Activated CD8-positive, alpha-beta memory T cell treated with anti-CD3 and anti-CD28 coated beads, Interleukin-2, amount 10 ng/mL, durations not matched to agents 7 days and 5 days (primary cell): ENCODE measurements at places on chromosomes 12 and 14.

DNA sequence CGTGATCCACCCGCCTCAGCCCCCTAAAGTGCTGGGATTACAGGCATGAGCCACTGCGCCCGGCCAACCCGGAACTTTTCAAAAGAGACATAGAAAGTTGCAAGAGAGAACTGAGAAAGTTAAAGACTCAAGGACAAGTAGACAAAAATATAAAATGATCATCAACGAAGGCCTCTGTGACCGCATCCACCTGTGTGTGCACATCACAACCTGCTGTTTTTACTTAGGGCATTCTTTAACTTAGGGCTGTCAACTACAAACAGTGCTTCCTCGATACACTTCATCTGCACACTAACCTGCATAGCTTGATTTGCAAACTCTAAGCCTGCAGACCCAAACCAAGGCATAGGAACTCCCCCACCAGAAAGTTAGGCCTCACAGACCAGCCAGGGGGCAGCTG lies 14.8 kb downstream of the P2RX2 start:
- no peak for DNase-seq

- DNase-seq: no peak
Measured at GRCh38 chr14:105014032-105014431, 6.9 kb downstream of the CDCA4 start.

GRCh38 chr14:76203086-76204001 lies 51.6 kb downstream of the GPATCH2L start:
- no peak for DNase-seq

DNA sequence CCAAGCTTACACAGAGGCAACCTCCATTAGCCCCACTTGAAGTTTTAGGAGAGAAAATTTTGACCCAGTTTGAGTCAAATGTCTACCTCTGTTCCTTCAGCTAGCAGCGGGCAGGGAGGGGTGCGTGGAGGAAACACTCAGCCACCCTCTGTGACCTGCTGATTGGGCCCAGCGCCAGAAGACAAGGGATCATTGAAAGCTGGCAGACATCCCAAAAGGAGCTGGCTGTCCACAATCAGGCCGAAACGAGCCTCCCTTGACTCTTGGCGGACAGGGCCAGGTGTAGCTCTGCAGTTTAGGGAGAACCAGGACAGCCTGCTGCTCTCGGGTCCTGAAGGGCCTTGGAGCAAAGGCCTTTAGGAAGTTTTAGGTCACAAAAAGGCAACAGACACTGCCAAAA lies 41.3 kb downstream of the CD9 start:
- no peak for DNase-seq

- peak; percentile 98 for DNase-seq
Measured at GRCh38 chr14:105300542-105301102, at the start of gene BRF1. BRF1 (minus strand) TSS chr14:105301001; CDS start chr14:105300629, 372 bp downstream.

DNA sequence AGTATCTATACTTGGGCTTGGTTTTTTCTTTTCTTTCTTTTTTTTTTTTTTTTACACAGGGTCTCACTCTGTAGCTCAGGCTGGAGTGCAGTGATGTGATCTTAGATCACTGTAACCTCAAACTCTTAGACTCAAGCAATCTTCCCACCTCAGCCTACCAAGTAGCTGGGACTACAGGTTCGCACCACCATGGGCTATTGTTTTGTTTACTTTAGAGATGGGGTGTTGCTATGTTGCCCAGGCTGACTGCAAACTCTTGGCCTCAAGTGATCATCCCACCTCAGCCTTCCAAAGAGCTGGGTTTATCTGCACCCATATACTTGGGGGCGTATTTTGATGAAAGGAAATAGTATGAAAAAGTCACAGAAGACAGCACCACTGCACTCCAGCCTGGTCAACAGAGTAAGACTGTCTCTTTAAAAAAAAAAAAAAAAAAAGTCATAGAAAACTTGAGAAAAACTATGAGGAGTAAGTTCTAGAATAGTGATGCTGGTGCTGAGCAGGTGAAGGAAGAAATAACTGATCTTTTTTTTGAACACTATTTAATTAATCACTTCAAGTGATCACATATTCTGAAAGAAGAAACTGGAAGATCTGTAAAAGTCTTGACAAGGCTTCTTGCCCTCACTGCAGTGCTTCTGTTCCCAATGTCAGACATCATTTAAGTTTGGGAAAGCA lies 53.8 kb upstream of the NPFF start:
- no peak for DNase-seq

- DNase-seq: no peak
Measured at GRCh38 chr14:74952697-74953484, 2.5 kb downstream of the PGF start.

DNA sequence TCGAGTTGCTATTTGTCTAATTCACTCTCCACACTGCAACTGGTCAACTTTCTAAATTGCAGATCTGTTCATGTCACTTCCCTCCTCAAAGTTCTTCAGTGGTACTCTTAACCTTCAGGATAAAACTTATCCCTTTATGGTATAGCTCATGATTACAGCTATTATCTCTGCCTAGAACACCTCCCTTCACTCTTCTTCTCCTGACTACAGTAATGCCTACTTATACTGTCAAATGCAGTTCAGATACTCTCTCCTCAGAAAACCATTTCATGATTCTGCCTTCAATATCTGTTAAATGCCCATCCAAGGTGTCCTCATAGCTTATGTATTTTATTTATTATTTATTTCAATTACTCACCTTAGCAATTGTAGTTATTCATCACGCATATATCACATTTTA lies 85.5 kb downstream of the FAR2 start:
- no peak for DNase-seq

DNA sequence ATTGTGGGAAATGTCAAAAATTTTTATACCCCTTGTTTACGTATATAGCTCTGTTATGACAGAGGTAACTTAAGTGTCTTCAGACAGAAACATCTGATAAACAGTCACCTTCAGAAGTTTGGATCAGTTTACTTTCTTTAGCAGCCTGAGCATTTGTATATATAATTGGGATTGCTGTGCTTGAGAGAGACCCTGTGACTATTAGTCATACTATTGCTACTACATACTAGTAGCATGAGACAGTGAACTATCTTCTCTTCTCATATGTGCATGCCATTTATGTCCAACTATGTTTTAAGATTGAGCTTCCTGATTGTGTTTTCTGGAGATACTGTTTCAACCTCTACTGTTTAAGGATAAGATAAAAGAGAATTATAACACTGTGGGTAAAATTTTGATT lies 101.5 kb downstream of the PDE6H start:
- DNase-seq: no peak

DNA sequence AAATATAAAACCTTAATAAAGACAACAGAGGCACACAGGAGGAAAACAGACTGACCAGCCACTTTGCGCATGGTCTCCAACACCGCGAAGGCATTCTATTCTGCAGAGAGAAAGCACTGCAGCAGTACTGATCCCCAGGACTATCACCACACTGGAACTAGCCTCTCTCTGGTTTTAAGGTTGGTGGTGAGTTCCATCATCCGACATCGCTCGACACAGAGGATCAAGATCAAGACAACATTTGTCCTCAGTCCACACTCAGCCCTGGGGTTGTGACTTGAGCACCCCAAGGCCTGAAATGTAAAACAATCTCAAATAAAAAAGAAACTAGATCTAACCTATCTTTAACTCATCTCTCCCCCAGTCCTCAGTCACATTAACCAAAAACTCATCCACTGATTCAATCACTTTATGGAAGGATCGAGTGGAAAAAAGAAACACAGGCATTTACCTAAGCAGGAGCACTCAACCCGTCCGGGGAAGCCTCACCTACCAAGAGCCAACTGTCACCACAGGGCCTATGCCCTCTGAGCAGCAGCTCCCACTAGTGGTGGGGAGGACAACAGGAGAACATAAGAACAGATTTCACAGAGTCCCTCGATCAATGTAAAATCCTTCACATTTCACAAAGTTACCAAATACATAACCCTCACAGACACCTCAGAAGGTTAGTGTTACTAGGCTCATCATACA lies 17.7 kb downstream of the STXBP6 start:
- no peak for DNase-seq

GRCh38 chr14:52307905-52308304 lies 6.2 kb upstream of the PTGER2 start:
- DNase-seq: no peak

DNA sequence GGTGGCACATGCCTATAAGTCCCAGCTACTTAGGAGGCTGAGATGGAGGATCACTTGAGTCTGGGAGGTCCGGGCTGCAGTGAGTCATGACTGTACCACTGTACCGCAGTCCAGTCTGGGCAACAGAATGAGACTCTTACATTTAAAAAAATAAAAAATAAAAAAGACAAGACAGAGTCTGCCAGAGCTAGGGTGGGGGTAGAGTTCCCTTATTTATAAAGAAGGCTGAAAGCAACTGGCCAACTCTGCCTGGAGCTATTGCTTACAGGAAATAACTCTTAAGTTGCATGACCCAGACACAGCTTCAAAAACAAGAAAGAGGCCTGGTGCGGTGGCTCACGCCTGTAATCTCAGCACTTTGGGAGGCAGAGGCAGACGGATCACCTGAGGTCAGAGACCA lies 31.5 kb downstream of the NUMB start:
- no peak for DNase-seq

DNA sequence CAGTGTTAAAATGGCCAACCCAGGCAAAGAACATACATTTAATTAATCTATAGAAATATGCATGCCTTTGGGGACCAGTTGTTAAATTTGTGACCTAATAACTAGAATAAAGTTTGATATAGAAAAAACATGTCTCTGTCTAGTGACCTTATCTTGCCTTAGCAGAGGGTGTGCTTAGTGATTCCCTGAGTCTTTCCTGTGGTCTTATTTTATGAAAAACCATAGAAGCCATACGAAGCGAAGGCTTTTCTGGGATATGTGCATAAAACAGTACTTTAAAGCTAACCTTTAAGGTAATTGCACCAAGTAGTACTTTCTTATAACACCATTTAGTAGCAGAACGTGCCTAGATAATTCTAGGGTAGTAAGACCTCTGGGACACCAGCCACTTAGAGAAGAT lies 379.4 kb downstream of the ZFP36L1 start:
- no peak for DNase-seq

GRCh38 chr14:92033906-92034687 lies 5.8 kb downstream of the TRIP11 start:
- no peak for DNase-seq

- no peak for DNase-seq
Measured at GRCh38 chr14:72515779-72516770, 377.8 kb downstream of the DPF3 start.

- no peak for DNase-seq
Measured at GRCh38 chr14:62144863-62145262, 382.6 kb downstream of the SNAPC1 start.

DNA sequence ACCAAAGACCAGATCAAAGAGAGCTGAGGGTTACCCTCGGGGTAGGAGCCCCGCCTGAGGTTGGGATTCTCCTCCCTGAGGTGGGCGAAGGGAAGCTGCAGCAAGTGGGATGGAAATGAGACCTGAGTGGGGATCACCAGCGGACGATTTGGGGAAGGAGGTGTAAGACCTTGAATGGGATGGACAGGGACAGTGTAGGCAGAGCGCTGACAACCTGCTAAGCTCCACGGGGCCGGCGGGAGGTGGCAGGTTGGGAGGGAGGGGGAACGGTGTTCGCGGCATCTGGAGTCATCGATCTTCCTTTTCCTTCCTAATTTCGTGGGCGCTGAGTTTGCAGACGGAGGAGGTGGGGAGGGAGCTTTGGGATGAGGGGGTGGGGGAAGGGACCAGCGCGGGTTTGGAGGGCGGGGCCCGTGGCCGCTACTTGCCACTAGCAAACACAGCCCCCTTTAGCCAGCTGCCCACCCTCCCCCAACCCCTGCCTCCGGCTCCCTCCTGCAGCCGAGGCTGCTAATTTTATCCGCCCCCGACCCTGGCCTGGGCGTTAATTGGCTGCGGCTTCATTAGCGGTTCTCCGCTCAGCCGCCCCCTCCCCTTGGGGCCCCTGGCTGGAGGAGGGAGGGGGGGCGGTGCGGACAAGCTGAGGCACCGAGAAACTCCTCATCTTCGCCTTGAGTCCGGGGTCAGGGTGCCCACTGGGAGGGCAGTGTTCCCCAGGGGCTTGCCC lies 2.8 kb upstream of the SHMT2 start:
- DNase-seq: no peak

- DNase-seq: no peak
Measured at GRCh38 chr12:54370171-54370730, 6.0 kb upstream of the GPR84 start.

DNA sequence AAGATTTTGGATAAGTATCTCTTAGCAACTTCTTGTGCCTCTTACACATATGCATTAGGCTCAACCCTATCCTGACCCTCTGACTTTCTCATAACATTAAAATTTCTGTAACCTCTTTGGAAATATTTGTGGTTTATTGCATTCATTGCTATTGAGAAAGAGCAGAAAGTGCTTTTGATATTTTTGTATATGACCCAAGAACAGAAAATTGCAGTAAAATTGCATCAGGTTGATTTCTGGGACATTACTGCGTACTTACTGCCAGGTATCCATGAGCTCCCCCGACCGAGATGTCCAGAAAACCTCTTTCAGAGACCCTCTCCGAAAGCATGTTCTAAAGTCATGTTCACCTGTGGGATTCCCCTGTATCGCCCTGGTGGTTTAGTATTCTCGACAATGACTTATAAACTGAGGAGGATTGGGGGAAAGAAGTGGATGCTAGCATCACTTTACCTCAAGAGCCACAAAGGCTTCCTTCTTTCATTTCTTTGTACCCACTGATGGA lies 14.5 kb upstream of the IL22 start:
- DNase-seq: peak; percentile 46

DNA sequence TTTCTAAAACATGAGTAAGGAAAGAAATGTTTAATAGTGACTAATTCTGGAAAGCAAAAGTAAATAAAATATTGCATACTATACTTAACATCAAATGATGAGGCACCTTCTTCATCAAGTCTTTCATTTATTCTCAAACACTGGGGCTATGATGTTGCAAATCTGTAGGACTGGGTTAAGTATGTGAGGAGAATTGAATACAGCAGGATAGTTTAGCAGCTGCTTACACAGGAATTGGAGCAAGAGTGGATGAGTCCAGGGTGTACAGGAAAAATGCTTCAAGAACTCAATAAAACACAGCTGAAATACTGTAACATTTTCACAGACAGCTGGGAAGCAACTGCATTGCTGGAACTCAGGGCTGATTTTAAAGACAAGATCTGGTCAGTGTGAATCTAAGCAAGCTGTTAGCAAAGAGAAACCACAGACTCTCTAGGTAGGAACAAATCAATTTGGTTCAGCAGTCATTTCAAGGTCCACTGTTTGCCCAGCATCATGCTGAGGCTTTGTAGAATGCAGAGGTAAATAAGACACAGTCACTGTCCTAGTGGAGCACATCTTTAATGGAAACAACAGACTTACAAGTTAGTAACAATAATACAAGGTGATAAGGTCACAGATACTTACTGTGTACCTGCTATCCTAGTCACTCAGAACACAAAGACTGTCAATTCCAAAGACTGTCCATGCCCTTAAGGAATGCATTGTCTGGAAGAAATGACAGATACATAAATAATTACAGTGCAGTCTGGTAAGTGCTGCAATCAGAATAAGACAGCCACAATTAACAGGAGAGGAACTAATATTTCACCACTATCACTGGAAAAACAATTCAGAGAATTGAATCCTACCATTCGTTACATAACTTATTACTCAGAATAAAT lies 96.8 kb upstream of the DACT1 start:
- no peak for DNase-seq
